ENCODE measurements at places on chromosomes 5 and 9. TPM values are rescaled to one million over a fixed set of nuclear protein-coding genes. Genes with fewer than 3 reads are reported as not detected.

Gene BRINP1
- 5.5 TPM for polyA plus RNA-seq

Gene OR1L8
- polyA plus RNA-seq: 0.30 TPM

Gene CRHBP
- polyA plus RNA-seq: 26.8 TPM

Gene NMUR2
- polyA plus RNA-seq: 0.16 TPM

Gene ANKRD18A
- polyA plus RNA-seq: 3.0 TPM

Gene PCDHA9
- polyA plus RNA-seq: 0.06 TPM

Gene ROPN1L
- polyA plus RNA-seq: 0.70 TPM

Gene HMMR
- 20.4 TPM for polyA plus RNA-seq

Gene N4BP3
- polyA plus RNA-seq: 5.2 TPM
